ENCODE measurements at places on chromosomes 6 and 20.

GRCh38 chr6:112651239-112651638, 304.1 kb downstream of the RFPL4B start:
- DNase-seq: no peak

DNA sequence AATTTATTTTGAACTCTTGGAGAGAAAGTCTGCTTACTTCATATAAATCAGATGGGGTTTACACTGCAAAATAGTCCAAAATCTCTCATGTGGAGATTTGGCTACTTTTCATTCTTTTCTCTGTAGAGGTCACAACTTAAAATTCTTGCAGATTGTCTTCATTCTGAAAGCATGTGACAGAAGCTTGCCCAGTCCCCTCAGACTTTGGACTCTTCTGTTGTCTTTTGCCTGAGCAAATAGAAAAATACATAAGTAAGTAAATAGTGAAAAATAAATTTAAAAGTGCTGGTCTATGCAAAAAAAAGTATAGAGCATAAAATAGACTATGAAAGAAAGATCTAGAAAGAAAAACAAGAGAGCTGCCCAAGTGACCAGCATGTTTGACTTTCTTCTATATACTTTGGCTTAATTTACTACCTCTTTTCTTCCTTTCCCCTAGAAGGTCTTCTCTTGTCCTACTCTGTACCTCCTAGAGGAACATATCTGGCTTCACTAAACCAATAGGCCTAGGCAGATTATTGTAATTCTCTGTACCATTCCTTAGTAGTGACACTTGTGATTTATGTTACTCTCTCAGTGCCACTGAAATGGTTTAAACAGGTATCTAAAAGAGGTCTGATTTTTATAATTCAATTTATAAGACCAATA, 260.9 kb downstream of the TENT5A start:
- DNase-seq: no peak

- DNase-seq: no peak
Observed at GRCh38 chr6:132314432-132314831, 86.8 kb downstream of the MOXD1 start.

DNA sequence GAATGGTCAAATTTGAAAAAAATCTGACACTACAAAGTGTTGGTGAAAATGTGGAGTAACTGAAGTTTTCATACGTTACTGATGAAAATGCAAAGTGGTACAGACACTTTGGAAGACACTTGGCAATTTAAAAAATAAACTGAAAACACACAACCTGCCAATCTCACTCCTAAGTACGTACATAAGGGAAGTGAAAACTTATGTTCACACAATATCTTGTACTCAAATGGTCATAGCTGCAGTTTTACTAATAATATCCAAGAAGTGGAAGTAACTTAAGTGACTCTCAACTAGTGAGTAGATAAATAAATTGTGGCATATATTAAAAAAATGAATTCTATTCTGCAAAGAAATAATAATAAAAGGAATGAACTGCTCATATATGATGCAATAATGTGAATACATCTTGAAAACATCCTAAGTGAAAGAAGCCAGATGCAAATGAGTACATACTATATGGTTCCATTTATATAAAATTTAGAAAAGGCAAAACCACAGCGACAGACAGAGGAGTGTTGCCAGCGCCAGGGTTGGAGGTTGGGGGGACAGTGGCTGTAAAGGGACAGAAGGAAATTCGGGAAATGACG, 198.2 kb downstream of the ERMARD start:
- no peak for DNase-seq

- DNase-seq: no peak
Observed at GRCh38 chr6:134657751-134658527, 292.0 kb downstream of the ALDH8A1 start.

GRCh38 chr20:31788578-31788977, 30.6 kb upstream of the MYLK2 start:
- no peak for DNase-seq

DNA sequence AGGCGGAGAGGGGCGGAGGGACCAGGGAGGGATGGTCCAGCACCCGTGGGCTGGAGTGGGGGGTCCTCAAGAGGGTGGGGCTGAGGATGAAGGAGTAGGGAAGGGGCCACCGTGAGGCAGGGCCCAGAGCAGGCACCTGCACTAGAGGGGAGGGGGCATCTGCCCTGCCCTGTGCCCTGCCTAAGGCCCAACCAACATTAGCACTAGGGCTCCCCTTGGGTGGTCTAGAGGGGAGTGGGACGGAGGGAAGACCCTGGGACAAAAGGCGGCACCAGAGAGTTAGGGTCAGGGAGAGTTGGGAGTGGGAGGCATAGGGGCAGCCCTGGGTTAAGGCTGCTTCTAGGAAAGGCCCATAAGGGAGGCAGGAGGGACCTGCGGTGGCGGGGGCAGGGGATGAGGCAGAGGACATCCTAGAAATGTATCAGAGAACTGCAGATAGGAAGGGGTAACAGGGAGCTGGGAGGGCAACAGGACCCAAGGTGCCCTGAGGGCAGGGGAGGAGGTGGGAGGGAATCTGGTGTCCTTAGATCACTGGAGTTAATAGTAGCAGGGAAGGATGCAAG, 24.5 kb downstream of the HLA-F start:
- no peak for DNase-seq

GRCh38 chr6:13139119-13139518, 189.2 kb downstream of the TBC1D7 start:
- no peak for DNase-seq

DNA sequence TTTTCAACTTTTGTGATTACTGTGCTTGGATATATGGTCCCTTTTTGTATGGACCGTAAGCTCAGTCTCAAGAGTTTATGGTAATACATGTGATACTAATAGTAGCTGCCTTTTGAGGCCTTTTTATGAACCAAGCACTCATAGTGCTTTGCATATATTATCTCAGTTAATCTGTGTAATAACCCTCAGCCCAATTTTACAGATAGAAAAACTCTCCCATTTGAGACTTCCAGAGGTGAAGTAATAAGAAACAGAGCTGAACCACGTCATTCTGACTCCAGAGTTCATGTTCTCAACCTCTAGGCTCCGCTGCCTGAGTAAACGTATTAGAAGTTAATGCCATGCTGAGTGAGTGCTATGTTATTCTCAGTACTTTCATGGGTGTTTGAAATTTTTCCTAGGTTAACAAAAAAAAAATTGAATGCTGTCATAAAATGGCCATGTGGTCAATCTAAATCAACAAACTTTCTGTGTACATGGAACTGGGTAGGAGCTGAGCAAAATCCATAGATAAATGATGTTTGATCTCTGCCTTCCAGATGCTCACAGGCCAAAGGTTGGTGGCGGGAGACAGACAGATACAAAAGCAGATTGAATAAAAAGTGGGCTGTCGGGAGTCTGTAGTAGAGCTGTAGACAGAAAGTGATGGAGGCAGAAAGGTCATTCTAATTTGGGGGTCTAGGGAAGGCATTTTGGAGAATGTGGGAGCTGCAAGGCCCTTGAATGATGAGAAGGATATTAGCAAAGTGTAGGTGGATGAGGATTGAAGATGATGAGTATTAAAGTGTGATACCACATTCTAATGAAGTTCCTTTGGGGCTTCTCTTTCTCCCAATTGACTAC, 22.6 kb upstream of the ELOVL2 start:
- no peak for DNase-seq

Measured in frontal cortex (tissue), 4 donors.